Foreskin melanocyte (primary cell): ENCODE measurements at places on chromosomes 5 and 9.

DNA sequence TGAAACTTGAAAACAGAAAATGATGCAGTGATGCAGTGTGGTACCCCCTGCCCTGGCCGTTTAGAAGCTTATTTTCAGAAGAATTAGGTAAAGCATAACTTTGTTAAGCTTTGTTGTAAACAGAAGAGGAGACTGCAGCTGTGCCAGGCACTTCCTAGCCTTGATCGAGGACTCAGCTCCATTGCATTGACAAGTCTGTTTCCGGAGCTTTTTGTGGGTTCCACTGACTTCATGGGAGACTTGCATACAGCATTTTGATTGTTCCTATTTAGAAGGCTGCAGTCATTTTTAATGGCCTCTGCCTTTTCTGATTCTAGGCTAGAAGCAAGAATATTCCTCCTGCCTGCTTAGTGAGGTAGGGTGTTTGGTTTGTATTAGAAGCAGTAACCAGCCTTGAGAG, 12.3 kb downstream of the MVB12B start:
- no peak for DNase-seq

DNA sequence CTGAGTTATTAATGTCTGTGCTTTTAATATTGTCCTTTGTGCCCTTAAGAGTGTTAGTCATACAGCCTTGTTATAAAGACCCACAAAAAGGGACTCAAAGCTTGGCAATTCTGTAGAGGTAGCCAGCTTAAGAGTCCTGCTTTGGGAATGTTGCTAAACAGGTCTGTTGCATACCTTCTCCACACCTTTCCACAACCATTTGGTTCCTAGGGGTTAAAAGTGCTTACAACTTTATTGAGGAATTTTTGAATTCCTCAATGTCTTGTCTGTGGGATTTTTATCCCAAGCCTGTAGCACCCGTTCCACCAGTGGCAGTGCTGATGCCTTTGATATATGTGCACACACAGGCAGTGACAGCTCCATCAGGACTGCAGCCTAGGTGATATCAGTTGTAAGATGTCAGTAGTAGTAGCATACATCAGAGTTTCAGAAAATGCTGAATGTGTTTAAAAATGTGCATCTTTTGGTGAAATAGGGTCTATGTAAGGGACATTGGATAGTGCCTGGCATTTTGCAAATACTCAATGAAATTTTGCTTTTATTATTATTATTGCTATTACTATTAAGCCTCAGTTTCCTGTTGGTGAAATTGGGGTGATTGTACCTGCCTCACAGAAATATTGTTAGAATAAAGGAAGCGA, 68.5 kb downstream of the WWC1 start:
- no peak for DNase-seq

DNA sequence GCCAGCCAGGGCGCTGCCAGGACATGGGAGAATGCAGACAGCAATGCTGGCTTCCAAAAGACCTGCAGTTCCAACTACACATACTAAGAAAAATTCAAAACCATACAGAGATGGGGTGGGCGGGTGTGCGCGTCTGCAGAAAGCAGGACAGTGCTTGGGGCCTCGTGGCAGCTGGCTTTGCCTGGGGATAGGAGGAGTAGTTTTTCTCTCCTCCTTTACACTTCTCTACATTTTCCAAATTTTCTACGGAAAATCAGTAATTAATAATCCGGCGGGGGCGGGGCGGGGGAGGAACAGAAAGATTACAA, 43.6 kb upstream of the SARDH start:
- DNase-seq: no peak

DNA sequence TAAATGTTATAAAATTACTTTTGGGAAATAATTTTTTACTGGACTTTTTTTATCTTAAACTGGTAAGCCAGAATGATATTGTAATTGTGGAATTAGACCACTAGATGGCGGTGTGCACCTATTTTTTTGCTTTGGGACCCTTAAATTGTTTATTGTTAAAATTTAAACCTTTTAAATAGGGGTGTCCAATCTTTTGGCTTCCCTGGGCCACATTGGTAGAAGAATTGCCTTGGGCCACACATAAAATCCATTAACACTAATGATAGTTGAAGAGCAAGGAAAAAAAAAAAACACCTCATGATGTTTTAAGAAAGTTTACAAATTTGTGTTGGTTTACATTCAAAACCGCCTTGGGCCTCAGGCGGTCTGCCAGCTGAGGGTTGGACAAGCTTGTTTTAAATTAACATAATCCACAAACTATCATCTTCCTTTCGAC, 28.4 kb upstream of the GADD45G start:
- peak; percentile 29 for DNase-seq

DNA sequence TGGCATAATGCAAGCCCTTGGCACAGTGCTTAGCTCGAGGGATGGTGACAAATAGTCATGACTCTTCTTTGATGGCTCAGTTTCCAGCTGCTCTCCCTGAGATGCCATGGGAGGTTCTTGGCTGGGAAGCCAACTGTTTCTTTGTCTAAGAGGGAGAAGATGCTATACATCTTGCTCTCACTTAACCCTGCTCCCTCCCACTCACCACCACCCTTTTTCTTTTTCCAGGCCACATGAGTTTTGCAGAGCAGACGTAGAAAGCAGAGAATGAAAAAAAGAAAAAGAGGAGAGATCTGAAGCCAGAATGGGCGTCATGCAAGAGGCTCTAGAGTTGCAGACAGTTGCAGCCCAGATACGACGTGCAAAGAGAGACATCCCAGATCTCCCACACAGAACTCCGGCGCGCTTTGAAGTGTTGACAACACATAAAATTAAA, 160.5 kb downstream of the FGF18 start:
- DNase-seq: no peak

GRCh38 chr9:8244505-8245092, 445.0 kb upstream of the DMAC1 start:
- no peak for DNase-seq

DNA sequence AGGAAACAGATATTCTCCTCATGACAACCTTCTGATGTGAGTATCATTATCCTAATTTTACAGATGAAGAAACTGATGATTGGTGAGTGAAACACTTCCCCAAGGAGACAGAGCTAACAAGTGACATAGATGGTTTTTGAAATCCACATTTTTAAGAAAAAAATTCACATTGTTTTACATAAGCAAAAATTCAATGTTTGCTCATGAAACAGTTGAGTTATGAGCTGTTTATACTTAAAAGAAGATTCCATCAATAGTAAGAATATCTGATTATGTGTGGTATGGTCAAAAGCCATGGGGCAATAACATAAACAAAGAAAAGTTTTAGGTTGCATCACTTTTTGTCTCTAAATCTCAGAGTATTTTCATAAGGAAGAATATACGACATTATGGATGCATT, 167.9 kb upstream of the PAPPA start:
- DNase-seq: no peak

GRCh38 chr5:146744068-146744745, 134.3 kb downstream of the PPP2R2B start:
- peak; percentile 74 for DNase-seq

DNA sequence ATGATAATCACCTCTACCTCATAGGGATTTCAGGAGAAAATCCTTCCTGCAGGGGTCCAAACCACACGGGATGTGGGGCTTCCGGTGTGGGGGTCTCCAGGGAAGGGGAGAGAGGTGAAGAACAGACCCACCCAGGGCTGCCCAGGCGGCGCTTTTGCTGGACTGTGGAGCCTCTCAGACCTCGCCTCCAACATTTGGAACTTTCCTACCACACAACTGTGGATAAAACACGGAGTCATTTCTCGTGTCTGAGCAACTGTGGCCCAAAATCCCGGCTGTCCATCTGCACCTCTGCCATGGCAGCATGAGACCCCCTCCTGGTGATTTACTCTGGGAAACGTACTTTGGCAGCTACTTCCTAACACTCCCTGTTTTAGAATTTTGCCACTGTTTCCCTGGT, 307.8 kb upstream of the IRX4 start:
- no peak for DNase-seq

GRCh38 chr9:108956631-108957026, 22.4 kb downstream of the ABITRAM start:
- no peak for DNase-seq

GRCh38 chr9:2087500-2088313, 72.6 kb downstream of the SMARCA2 start:
- peak; percentile 38 for DNase-seq

DNA sequence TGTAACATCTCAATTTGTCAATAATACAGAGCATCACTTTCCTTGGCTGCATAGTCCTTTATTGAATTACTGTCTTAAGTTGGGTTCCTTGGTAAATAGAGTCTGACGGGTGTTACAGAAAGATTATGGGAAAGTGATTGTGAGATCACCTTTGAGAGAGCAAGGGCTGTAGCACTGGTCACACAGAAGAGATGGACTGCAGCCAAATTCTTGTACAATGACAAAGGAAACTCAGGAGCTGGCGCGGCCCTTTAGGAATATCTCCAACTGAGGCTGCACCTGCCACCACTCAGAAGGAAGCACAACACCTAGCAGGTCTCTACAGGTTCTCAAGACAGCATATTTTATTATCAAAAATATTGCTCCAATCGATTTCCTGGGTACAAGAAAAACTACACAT, 350.0 kb upstream of the ISL1 start:
- DNase-seq: no peak

DNA sequence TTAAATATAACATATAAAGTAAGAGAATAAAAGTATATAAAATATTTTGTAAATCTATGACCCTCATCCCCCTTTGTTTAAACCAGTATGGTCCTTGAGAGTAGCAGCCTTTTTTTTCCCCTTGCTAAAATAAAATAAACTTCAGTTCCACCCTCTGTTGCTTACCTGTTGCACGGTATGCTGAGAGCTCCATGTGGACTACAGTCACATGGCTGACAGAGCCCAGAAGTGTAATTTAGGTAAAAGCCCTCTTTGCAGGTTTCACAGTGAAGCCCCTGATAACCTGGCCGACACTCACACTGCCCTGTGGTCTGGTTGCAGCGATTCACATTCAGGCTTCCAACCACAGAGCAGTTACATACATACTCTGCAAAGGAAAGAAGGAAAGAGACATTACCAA, 55.1 kb downstream of the MEGF9 start:
- no peak for DNase-seq

GRCh38 chr5:137616046-137616445, 116.9 kb upstream of the SPOCK1 start:
- DNase-seq: no peak

DNA sequence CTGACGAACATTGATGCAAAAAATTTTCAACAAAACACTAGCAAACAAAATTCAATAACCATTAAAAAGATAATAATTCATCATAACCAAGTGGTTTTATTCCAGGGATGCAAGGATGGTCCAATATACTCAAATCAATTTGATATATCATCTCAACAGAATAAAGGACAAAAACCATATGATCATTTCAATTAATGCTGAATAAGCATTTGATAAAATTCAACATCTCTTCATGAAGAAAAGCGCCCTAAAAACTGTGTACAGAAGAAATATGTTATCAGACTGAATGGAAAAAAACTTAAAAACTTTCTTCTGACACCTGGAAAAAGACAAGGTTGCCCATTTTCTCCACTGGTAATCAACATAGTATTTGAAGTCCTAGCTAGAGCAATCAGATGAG, 720.3 kb upstream of the RGMB start:
- no peak for DNase-seq

GRCh38 chr5:96219580-96220281, 213.3 kb downstream of the PCSK1 start:
- DNase-seq: no peak

- DNase-seq: no peak
These were observed 54.2 kb downstream of the PCDHGC5 start for GRCh38 chr5:141543053-141543452.

DNA sequence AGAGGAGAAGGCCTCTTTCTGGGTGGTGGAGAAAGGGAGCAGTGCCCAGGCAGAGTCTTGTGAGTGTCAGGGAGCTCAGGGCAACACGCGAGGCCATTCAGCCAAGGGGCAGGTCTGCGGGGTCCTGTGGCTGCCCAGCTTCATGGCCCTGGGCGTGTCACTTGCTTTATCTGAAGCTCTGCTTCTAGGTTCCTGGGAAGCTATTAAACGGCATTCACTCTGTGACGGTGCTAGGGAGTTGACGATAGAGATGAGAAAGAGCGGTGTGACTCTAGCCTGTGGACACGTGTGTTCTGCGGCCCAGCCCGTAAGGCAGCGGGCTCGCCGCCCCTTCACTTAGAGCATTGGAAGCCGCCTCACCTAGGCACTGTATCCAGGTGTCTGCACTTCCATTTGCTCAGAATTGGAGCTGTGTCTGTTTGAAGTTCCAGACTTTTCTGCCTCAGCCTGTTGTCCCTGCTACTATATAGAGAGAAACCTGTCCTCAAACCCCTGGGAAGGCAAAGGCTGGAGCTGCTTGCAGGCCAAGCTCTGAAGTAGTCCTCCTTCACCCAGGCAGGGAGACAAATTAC, 88.3 kb downstream of the PHF2 start:
- DNase-seq: no peak

DNA sequence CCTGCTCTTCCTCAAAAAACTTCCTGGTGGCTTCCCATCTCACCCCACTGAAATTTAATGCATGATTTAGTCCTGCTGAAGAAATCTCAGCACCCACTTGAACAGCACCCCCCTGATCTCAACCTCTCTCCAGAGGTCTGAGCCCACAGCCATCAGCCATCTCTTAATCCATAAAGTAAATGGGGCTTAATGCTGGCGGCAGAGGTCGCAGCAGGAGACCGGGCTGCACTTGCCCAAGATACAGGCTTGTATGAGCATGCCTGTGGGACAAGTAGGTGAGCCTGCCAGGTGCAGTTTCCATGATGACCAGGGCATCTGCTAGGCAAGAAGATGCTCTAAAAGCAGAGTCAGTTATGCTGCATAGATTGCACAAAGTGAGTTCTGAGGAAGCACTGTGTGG, 52.4 kb upstream of the CTXN3 start:
- DNase-seq: no peak

GRCh38 chr5:88380332-88380731, 111.7 kb upstream of the TMEM161B start:
- no peak for DNase-seq

- DNase-seq: no peak
These were observed 28.3 kb downstream of the MARCHF6 start for GRCh38 chr5:10381803-10382202.

- peak; percentile 9 for DNase-seq
These were observed 117.5 kb upstream of the OR13F1 start for GRCh38 chr9:104386425-104387069.

- no peak for DNase-seq
These were observed 4.9 kb downstream of the IRX2 start for GRCh38 chr5:2746561-2747032.

- no peak for DNase-seq
These were observed 15.7 kb downstream of the LPCAT1 start for GRCh38 chr5:1507961-1508658.

GRCh38 chr9:123162791-123163345, 105.5 kb downstream of the STRBP start:
- DNase-seq: no peak

- DNase-seq: no peak
These were observed 185.9 kb downstream of the DAB2IP start for GRCh38 chr9:121837113-121837961.
